Fibroblast of gingiva (primary cell): ENCODE measurements at places on chromosomes 1 and 21.

GRCh38 chr1:181490740-181491712 is 7.7 kb downstream of the CACNA1E start:
- DNase-seq: no peak

- no peak for DNase-seq
Measured at GRCh38 chr1:168004531-168004930, 67.7 kb upstream of the MPC2 start.

GRCh38 chr1:79507770-79508169 is 501.2 kb upstream of the ADGRL4 start:
- DNase-seq: no peak

DNA sequence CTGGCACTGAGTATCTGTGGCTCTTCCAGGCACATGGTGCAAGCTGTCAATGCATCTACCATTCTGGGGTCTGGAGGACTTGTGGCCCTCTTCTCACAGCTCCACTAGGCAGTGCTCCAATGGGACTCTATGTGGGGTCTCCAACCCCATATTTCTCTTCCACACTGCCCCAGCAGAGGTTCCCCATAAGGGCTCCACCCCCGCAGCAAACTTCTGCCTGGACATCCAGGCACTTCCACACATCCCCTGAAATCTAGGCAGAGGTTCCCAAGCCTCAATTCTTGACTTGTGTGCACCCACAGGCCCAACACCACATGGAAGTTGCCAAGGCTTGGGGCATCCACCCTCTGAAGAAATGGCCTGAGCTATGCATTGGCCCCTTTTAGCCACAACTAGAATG is 18.8 kb downstream of the ODF2L start:
- DNase-seq: no peak

GRCh38 chr1:112544011-112544688 is 35.4 kb downstream of the WNT2B start:
- DNase-seq: peak; percentile 80

GRCh38 chr1:63946866-63947491 is 173.2 kb downstream of the ROR1 start:
- peak; percentile 13 for DNase-seq

GRCh38 chr1:198374288-198374687 is 166.2 kb downstream of the ATP6V1G3 start:
- no peak for DNase-seq

DNA sequence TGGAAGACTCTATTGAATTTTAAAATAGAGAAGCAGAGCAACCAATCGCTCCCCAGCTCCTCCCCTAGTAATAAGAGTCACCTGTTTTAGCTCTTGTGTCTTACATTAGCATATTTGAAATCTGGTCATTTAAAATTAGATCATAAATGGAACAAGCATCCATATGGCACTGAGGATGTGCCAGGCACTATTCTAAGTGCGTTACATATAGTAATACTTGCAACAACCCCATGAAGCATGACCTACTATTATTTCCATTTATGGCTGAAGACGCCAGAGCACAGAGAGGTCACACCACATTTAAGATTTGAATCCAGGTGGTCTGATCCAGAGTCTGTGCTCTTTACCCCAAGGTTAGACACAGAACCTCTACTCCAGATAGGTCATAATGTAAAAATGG is 82.0 kb upstream of the HIVEP3 start:
- DNase-seq: no peak
